Hematopoietic multipotent progenitor cell treated with erythropoietin and hydrocortisone succinate and interleukin-3 and kit ligand, for 8 days (in vitro differentiated cells): ENCODE measurements at places on chromosomes 2 and 18.
A peak's percentile ranks its signal among the peaks of the same experiment; 100 is the strongest.

- DNase-seq, result no peak
Observed at GRCh38 chr2:177572236-177572671, 179.7 kb downstream of the AGPS start.

GRCh38 chr2:236671896-236672562 is 102.4 kb downstream of the ACKR3 start:
- no peak for DNase-seq

DNA sequence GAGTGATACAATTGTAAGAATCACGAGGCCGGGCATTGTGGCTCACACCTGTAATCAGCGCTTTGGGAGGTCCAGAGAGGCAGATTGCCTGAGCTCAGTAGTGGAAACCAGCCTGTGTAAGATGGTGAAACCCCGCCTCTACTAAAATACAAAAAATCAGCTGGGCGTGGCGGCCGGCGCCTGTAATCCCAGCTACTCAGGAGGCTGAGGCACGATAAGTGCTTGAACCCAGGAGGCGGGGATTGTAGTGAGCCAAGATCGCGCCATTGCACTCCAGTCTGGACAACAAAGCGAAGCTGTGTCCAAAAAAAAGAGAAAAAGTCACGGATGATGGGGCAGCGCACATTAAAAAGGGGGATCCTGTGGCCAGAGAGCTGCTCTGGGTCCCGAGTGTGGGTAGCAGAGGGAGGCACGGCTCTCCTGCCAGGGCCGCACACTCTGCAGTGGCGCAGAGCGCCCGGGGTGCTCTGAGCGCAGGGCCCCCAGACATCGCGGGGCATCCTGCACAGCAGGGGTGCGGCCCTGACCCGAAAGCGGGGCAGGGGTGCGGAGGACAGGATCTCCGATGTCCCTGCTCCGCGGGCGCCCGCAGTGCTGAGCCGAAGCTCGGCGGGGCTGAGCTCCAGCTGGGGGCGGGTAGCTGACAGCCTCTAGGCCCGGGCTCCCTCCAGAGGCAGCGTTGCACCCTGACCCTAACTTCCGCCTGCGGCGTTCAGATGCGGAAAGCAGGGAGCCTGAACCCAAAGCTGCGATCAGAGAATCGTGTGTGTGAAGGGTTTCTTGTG is 30.4 kb upstream of the RAB6D start:
- peak; percentile 2 for DNase-seq

- peak; percentile 97 for DNase-seq
Observed at GRCh38 chr2:100292022-100292580, 30.2 kb downstream of the LONRF2 start.

DNA sequence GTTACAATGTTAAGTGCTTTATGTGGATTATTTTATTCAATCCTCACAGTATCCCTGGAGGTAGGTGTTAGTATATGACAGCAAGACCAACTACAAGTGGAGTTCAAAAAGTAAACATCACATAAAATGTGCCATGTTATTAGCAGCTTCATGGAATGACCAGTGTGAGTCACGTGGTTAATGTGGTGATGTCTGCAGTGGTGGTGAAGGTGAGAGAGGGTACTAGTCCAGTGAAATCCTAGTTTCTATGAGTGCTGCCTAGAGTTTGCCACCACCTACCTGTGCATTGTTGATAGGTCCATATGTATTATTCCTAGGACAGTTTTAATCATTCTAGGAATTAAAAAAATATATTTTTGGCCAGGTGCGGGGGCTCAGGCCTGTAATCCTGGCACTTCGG is 865.2 kb upstream of the DDX18 start:
- DNase-seq, result no peak

- no peak for DNase-seq
Observed at GRCh38 chr18:709771-710170, 2.7 kb downstream of the ENOSF1 start.

GRCh38 chr2:176865336-176865735 is 347.3 kb upstream of the HNRNPA3 start:
- peak; percentile 12 for DNase-seq

DNA sequence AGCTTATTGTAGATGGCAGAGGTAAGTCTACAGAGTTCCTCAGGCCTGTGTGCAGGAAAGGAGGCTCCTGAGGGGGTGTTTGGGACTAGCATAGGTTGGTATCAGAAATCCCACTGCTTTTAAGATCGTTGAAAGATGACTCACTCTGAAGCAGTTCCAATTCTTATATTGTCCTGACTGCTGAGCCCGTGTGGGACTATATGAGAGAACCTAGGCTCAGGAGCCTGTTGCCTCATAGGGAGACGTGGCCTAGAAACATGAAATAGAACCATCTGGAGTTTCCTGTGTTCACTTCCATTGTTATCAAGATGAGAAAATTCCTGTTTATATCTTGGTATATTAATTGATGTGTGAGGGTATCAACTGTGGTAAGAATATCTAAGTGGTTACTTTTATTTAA is 5.7 kb downstream of the CCT7 start:
- DNase-seq, result no peak

DNA sequence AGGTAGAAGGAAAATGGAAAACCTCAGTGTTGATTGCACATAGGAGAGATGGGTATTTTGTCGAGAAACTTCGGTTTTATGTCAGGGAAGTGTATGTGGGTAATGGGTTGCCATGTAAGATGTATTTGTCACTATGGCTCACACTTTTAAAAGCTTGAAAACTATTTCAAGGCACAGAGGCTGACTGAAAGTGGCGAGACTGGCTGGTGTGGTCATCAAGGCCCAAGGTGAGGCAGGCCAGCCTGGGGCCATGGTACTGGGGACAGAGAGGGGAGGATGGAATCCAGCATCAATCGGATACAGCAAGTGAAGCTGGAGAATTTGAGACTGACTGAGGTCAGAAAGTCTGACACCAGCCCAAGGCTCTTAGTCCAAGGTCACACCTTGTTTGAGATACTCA is 77.2 kb upstream of the MCFD2 start:
- DNase-seq, result no peak

DNA sequence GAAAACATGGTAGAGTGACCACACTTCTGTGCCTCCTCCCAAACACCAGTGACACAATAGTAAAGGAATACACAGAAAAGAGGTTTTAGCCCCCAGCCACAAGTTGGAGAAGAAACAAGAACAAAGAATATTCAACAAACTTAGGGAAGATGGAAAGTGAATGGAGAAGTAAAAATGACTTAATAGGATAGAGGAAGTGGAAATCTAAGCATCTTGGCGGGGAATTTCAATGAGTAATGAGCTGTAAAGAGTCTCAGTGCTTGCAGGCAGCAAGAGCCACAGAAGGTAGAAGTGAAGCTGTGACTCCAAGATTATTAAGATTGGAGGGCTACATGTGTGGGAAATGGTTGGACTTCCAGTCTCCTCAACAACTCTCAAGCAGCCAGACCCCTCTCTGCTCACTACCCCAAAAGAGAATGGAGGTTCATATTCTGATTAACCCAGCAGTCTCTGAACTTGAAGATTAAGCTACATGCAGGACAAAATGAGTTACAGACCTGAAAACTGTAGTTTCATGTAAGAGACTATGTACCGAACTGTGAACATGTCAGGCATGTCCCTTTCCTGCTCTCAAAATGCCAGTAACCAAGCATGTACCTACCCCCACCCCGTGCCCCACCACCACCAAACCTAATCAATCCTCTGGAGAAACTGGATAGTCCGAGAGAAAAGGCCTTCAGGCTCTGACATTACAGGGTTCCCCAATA is 16.9 kb upstream of the HNRNPLL start:
- DNase-seq, result no peak

DNA sequence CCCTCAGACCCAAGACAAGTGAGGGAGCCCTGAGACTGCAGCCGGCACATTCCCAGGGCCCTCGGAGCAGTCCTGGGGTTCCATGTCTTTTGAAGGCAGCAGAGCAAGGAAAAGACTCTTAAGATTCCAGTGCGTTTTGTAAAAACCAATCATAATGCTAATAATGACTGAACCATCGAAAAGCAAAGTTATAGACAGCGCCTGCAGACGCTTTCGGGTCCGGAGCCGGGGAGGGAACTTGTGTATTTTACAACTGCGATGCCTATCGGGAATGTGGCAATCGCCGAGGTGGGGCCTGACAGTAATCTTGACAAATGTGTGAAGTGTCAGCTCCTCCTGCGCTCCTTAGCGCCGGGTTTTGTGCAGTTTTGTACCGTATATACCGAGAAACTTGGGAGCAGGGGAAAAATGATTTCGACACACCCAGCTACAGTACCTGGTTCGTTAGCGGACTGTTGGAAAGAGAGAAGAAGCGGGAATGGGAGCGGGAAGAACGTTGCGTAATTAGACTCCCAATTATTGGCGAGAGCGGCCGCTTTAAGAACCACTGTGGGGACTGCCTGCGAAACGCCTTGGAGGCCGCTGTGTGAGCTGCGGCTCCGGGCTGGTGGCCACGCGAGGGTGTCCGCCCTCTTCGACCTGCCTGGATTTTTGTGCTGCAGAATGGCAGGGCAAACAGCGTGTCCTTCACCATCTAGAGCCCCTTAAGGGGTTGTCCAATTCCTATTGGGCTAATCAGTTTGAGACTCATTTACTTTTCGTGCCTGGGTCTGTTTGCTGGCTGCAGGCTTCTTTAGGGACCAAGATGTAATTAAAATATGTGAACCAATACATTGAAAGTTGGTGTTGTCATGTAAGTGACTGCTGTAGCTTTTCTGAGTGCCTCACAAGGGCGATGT is 2.4 kb downstream of the EPAS1 start:
- DNase-seq, result peak; percentile 44

GRCh38 chr18:2293109-2293839 is 278.0 kb downstream of the METTL4 start:
- DNase-seq, result no peak

- no peak for DNase-seq
Observed at GRCh38 chr2:9594366-9595054, 36.3 kb downstream of the YWHAQ start.

DNA sequence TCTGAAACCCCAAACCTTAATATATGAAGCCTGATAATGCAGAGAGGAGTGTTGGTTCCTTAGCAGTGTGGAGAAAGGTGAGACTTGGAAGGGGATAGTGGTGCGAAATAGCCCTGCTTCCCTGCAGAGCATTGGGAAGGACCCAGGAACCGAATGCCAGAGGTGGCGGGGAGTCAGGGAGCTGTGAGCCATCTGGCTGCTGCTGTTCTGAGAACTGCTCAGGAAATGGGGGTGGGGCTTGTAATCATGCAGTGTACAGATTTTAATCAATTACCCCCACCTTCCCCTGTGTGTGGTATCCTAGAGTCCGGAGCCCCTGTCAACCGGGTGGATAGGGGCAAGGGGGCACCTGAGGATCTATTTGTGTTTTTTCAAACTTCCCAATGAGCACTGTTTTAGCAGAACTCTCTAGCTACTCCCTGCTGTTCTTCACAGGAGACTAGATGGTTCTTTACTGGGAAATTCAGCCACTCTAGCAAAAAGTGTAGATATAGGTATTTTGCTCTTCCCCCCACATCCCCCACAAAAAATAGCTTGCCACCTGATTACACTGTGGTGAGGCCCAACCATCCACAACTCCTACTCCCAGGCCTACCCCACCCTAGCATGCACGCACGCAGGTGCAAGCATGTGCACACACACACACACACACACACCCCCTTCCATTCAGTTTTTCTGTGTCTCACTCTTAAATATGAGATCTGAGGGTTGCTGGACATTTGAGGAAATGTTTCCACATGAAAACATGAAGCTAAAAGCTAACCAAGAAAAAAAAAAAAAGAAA is 30.1 kb upstream of the MBOAT2 start:
- peak; percentile 17 for DNase-seq

DNA sequence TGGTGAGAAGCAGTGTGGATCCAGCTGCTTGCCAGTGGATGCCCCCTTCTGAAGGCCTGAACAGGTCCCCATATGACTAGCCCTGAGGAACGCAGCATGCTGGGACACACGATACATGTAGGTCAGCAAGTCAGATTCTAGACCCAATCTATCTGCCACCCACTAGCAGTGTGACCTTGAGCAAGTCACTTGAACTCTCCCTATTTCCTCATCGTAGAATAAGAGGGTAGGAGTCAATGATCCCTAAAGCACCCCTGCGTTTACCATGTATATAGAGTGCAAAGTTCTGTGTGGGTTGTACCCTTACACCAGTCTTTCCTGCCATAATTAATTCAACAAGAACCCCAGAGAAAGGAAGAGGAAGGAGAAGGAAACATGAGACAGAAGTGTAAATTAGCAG is 123.7 kb downstream of the GALNT14 start:
- DNase-seq, result no peak

DNA sequence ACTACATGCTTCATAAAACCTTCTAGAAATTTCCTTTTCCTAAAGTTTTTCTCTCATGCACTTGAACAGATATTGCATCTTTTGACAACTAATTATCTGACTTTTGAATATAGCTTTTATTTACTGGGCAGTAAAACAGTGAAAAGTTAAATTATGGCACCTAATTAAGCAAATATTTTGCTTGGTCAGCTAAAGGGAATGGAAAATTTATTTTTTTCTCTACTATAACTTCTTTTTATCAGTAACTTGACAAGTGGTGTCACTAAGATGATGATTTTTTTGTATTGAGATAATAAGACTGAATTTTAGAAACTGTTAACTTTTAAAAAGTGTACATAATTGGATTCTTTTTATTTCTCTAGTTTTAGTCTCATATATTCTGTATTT is 351.6 kb downstream of the PIK3C3 start:
- DNase-seq, result no peak

DNA sequence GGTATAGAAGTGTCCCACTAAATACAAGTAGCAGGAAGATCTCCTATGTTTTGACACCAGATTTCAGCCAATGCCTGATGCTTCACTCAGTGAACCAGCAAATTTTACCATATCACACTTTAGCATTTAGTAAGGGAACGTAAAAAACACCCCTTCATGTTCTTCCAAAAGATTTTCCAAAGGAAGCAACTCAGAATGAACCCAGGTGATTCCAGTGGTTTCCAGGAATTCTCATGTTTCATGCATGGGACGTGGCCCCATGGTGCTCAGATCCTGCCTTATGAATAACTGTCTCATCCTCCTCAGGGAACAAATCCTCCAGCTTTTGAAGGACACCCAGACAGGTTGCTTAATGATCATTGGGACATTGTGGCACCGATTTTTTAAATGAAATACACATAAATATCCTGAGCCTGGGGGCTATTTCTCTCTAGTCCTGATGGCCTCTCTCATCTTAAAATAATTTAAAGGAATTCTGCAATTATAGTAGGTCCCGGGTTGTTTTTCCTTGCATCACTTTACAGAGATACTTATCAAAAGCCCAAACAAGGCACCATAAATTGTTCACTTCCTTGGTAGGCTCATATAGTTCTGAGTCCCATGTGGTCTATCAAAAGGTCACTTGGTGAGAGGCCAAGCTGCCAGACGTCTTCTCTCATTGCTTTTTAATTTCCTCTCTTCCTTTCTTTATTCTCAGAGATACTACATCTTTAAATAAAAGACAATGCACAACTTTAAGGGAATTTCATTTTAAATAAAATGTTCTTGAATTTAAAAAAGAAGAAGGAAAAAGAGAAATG is 261.0 kb downstream of the ZNF516 start:
- DNase-seq, result no peak
